Left ventricle myocardium inferior (tissue), 1 donor: ENCODE measurements at places on chromosomes 3 and 15.

DNA sequence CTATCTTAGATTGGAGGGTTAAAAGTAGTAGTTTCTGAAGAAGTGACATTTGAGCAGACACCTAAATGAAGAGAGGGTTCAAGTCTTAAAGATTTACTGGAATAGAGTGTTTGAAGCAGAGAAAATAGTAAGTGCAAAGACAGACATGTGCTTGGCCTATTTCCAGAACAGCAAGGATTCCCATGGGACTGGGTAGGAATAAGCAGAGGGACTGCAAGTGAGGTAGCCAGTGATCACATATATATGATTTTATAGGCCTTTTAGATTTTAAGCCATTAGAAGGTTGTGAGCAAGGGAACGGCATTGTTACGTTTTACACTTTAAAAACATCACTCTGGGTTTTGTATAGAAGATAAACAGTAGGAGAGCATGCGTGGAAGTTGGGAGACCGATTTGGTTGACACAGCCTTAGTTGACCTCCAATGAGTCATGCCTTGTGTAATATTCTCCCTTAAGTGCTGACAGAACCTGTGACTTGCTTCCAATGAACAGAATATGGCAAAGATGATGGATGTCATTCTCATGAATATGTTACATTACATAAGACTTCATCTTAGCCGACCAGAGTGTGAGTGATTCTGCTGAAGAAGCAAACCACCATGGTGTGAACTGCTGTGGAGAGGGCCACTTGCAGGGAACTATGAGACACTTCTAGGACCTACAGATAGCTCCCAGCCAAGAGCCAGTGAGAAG is 37.1 kb upstream of the SLC4A7 start:
- no peak for DNase-seq

- no peak for DNase-seq
These were observed 616.9 kb upstream of the GBE1 start for GRCh38 chr3:82378392-82378791.

DNA sequence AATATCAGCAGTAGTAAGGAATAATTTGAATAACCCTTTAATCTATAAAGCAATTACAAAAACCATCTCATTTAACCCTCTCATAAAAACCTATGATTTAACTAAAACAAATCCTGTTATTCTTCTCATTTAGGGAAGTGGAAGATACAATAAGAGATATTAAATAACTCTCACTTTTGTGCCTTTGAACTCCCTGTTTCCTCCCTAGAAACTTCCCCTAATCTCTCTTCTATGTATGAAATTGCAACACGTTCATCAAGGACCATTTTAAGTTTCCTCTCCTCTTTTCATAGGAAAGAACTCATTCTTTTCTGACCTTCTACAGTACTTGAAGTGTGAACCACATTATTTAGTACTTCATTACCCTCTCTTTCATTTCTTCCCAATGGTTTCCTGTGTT is 18.8 kb upstream of the FAM81A start:
- no peak for DNase-seq

- DNase-seq, result no peak
These were observed 140.9 kb downstream of the TFG start for GRCh38 chr3:100850156-100850555.

- no peak for DNase-seq
These were observed 118.8 kb downstream of the ARPP21 start for GRCh38 chr3:35757991-35758757.

- DNase-seq, result no peak
These were observed 11.1 kb upstream of the MCF2L2 start for GRCh38 chr3:183439515-183439914.

DNA sequence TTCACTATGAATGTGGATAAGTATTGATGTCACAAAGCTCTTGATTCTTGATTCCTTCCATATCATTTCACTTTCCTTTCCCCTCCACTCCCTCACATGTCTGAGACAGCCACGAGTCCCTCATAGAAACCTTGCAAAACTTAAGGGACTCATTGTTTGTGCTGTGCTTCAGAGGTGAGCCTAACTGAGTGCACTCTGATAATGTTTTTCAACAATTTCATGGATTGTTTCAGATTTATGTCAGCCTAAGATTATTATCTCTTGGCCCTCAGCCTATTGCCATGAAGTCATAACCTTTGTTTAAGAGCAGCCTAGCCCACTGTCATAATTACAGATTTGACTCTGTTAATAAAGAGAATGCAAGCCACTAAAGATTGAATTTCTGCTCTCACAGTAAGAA is 363.6 kb downstream of the MECOM start:
- no peak for DNase-seq

DNA sequence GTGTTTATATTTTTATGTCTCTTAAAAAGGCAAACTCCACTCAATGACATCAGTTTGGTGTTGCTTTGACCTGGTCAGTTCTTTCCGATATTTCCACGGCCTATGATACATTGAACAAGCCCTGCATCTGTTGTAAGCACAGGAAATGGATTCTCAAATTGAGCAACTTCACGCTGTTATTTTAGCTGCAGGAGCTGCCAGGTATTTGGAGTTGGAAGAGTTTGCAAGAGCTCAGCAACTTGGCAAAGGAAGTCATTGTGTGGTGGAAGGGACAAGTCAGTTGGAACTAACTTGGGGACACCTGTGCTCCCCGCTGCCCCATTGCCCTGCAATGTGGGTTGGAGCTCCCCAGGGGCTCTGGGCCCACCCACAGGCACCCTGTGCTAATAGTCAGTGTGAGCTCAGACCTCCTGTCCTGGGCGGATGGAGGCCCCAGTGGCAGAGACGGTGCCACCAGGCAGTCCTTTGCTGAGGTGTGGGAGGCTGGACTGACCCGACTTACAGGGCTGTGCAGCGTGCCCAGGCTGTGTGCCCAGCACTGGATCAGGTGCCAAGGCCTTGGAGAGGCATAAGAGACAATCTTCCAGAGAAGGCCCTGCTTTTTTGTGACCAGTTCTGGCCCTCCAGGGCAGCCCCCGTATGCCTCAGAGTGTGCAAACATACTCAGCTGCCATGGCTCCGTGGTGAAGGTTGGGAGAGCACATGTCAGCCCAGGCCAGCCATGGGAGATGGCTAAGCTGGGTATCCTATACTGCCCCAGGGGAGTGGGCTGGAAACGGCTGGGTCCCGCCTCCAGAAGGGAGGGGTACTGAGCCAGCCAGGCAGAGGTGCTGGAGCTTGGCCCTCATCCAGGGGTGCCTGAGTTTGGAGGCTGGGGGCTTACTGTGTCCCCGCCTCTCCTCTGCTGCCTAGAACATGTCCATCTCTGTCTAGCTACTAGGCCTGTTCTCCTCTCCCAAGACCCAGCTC is 43.5 kb downstream of the KY start:
- no peak for DNase-seq

GRCh38 chr3:52454938-52455282 is 494 bp upstream of the NISCH start:
- no peak for DNase-seq

DNA sequence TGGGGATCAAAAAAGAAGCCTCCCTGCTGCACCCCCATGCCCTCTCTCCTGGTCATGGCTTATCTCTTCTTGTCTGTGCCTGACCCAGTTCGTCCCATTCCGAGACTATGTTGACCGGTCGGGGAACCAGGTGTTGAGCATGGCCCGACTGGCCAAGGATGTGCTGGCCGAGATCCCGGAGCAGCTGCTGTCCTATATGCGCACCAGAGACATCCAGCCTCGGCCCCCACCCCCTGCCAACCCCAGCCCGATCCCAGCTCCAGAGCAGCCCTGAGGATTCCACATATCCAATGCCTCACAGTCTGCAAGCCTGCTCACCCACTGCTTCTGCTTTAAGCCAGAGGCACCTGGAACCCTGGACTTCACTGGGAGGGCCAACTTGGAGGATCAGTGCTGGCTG is 2.1 kb upstream of the BRPF1 start:
- no peak for DNase-seq
